DND-41 (cell line): ENCODE measurements at places on chromosomes 13 and 19.

DNA sequence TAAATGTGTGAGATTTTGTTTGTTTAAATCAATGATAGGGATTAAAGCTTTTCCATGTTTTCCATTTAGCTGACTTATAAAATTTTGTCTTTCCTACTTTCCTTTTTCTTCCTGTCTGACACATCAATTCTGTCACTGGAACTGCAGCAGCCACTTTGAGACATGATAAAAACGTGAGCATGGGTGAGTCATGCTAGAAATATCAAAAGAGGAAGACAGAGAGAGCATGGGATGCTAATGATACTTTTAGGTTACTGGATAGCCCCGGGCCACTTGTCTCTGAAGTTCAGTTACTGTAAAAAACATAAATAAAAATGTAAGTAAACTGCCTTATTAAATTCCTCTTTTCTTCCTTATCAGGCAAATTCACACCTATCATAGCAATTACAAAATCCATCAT lies 1332.0 kb upstream of the PCDH20 start:
- H3K27me3 ChIP-seq, result no peaks in the 10 kb centered on the region
- no peaks in the 10 kb centered on the region for H3K36me3 ChIP-seq
- H3K4me3 ChIP-seq, result no peak overlapping the region
- DNase-seq, result no peak
- H3K27ac ChIP-seq, result no peak overlapping the region

- no peak overlapping the region for H3K27ac ChIP-seq
- DNase-seq, result no peak
- H3K4me1 ChIP-seq, result peaks cover 5% of the 10 kb centered on the region
- H3K27me3 ChIP-seq, result no peaks in the 10 kb centered on the region
Measured at GRCh38 chr13:20451397-20451796, 74.3 kb downstream of the CRYL1 start.

DNA sequence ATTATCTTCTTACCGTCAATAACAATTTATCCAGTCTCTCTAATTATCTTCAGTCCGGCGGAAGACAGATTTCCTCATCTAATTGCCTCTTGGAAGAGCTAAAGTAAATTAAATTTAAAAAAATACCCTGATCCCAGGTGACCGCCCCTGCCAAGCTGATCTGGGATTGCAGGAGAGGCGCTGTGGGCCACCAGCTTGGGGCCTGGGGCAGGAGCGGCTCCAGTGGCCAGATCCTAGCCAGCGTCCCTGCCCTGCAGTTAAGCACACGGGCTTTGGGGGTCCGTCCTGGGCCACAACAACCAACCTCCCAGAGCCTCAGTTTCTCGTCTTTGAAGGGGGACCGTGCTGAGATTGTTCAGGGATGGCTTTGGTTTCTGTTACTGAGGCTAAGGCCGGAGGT lies 12.4 kb upstream of the TMEM255B start:
- H3K27ac ChIP-seq, result no peak overlapping the region
- H3K4me1 ChIP-seq, result peaks cover 10% of the 10 kb centered on the region
- DNase-seq, result no peak

DNA sequence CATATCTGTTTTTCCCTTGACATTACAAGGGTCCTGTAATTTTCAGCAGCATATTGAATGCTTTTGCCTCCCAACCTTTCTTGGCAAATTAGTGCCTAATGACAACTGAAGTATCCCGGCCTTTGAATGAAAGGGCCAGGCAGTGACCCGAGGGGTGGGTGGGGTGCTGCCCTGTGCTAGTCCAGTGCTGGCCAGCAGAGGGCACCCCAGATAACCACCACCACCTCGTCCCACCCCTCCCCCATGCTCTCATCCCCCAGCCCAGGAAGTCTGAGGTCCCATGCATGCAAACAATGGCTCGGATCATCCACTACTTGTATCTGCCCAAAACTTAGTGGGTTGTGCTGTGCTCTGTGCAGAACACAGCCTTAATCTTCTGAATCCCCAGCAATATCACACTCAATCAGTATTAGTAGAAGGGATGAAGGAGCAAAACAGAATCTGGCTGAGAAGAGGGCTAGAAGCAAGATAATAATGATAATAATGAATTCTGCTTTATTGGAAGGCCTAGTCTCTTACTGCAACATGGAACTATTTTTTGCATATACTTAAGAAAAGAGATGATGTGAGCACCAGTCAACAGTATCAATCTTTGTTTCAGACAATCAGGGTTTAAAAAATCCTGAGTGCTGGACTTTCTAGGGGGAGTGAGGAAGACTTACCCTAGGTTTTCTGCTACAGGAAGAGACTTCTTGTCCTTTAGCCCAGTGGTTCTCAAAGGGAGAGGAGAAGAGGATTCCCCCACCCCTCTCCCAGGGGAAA lies 3.8 kb downstream of the ATP12A start:
- H3K4me3 ChIP-seq, result no peak overlapping the region
- H3K27ac ChIP-seq, result no peak overlapping the region
- peak; percentile 69 for DNase-seq
- H3K27me3 ChIP-seq, result peaks cover 13% of the 10 kb centered on the region

GRCh38 chr19:49338691-49339300 lies 3.6 kb downstream of the CD37 start:
- no peak overlapping the region for H3K27ac ChIP-seq
- peaks cover 2% of the 10 kb centered on the region for H3K4me1 ChIP-seq
- no peak for DNase-seq

GRCh38 chr13:23642110-23642509 lies 71.9 kb downstream of the TNFRSF19 start:
- no peak overlapping the region for H3K4me3 ChIP-seq
- no peak overlapping the region for H3K27ac ChIP-seq
- H3K36me3 ChIP-seq, result no peaks in the 10 kb centered on the region
- H3K27me3 ChIP-seq, result no peaks in the 10 kb centered on the region
- no peaks in the 10 kb centered on the region for H3K4me1 ChIP-seq

DNA sequence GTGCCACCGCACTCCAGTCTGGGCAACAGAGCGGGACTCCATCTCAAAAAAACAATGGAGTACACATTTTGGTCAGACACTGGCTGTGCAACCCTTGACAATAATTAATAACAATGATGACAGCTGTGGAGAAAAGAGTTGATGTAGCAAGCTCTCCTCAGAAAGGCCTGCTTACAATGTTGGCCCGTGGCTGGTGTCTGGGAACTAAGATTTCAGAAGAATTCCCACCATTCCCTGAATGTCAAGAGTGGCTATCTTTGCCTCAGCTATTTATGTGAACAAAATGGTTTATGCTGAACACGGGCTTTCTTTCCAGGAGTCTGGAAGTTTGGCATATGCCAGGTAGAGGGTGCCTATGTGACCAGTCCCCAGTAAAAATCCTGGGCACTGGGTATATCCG lies 25.5 kb downstream of the NEK5 start:
- no peak overlapping the region for H3K4me3 ChIP-seq
- no peaks in the 10 kb centered on the region for H3K27me3 ChIP-seq
- H3K4me1 ChIP-seq, result no peaks in the 10 kb centered on the region
- no peak for DNase-seq

GRCh38 chr13:39318161-39318560 lies 279.9 kb downstream of the NHLRC3 start:
- H3K4me1 ChIP-seq, result no peaks in the 10 kb centered on the region
- no peak overlapping the region for H3K4me3 ChIP-seq

GRCh38 chr13:110652231-110652730 lies 36.9 kb downstream of the NAXD start:
- H3K27ac ChIP-seq, result no peak overlapping the region
- H3K4me1 ChIP-seq, result no peaks in the 10 kb centered on the region
- no peaks in the 10 kb centered on the region for H3K27me3 ChIP-seq

GRCh38 chr13:30364876-30365275 lies 57.4 kb upstream of the UBE2L5 start:
- H3K27ac ChIP-seq, result peak overlapping the region; percentile 51
- DNase-seq, result no peak
- H3K4me1 ChIP-seq, result peaks cover 35% of the 10 kb centered on the region
- peaks cover 25% of the 10 kb centered on the region for H3K36me3 ChIP-seq

GRCh38 chr19:53086949-53087348 lies 16.3 kb downstream of the ZNF160 start:
- H3K4me3 ChIP-seq, result no peak overlapping the region
- H3K27me3 ChIP-seq, result no peaks in the 10 kb centered on the region
- DNase-seq, result no peak
- no peak overlapping the region for H3K27ac ChIP-seq
- no peaks in the 10 kb centered on the region for H3K4me1 ChIP-seq

DNA sequence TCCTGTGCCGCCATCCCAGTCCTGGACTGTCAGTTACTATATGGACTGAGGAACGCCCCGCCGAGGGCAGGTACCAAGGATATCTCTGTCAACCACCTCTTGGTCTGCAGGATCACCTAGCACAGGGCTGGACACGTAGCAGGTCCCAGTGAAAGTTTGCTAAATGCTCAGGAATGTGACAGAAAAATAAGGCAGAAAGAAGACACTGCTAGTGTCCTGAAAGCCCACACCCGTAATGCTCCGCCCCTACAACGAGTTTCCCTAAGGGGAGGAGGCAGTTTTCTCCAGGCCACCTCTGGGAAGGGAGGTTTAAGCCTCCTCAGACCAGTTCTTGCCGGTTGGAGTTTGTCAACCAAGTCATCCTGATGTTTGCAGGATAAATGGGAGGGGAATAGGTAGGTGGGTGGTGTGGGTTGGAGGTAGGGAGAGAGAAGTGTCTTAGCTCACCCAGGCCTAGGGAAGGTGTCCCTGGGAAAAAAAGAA lies 1.7 kb upstream of the SERTAD3 start:
- no peak overlapping the region for H3K4me3 ChIP-seq
- no peak for DNase-seq
- peaks cover 12% of the 10 kb centered on the region for H3K36me3 ChIP-seq
- no peak overlapping the region for H3K27ac ChIP-seq
- no peaks in the 10 kb centered on the region for H3K27me3 ChIP-seq
- peaks cover 18% of the 10 kb centered on the region for H3K4me1 ChIP-seq

DNA sequence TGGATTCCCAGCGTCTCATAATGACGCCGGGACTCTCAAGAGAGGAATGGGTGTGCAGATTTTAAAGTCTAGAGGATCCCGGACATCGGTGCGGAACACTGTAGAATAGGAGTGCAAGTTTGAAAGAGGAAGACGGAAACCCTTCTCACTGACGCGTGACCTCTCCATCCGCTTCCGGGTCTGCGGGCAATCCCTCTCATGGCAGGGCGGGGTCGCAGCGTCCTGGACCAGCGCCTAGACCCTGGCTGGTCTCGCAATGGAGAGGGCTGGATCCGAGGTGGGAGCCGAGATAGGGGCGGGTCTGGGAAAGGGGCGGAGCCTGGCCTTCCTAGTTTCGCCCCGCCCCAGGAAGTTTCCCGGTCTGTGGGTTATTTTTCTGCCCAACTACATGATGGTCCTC lies 4.6 kb upstream of the ZNF845 start:
- no peaks in the 10 kb centered on the region for H3K27me3 ChIP-seq
- H3K27ac ChIP-seq, result no peak overlapping the region
- DNase-seq, result no peak
- no peaks in the 10 kb centered on the region for H3K36me3 ChIP-seq
- H3K4me1 ChIP-seq, result peaks cover 9% of the 10 kb centered on the region

- H3K4me3 ChIP-seq, result no peak overlapping the region
- H3K4me1 ChIP-seq, result no peaks in the 10 kb centered on the region
- H3K36me3 ChIP-seq, result no peaks in the 10 kb centered on the region
- no peak overlapping the region for H3K27ac ChIP-seq
Measured at GRCh38 chr19:39106194-39106593, 19.4 kb upstream of the PAK4 start.

DNA sequence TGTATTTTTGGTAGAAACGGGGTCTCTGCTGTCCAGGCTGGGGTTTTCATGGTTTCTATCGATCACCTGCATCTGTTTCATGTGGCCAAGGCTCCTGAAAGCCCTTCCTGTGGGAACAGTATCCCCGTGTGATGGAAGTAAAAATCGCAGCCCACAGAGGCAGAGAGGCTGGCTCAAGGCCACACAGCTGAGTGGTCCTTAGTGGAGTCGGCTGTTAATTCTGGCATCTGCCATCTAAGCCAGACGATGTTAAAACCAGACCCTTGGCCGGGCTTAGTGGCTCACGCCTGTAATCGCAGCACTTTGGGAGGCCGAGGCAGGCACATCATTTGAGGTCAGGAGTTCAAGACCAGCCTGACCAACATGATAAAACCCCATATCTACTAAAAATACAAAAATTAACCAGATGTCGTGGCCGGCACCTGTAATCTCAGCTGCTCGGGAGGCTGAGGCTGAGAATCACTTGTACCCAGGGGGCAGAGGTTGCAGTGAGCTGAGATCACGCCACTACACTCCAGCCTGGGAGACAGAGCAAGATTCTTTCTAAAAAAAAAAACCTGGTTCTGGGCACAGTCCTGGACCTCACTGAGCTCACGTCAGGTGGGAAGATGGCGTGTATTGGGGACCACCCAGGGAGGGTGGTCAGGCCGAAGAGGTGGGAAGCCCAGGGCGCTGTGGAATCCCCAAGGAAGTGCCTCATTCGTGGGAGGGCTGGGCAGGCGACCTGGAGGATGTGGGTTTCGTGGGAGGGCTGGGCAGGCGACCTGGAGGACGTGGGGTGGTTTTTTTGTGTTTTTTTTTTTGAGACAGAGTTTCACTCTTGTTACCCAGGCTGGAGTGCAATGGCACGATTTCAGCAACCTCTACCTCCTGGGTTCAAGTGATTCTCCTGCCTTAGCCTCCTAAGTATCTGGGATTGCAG lies 18.5 kb upstream of the MISP start:
- no peaks in the 10 kb centered on the region for H3K36me3 ChIP-seq
- H3K4me3 ChIP-seq, result no peak overlapping the region
- no peaks in the 10 kb centered on the region for H3K4me1 ChIP-seq

DNA sequence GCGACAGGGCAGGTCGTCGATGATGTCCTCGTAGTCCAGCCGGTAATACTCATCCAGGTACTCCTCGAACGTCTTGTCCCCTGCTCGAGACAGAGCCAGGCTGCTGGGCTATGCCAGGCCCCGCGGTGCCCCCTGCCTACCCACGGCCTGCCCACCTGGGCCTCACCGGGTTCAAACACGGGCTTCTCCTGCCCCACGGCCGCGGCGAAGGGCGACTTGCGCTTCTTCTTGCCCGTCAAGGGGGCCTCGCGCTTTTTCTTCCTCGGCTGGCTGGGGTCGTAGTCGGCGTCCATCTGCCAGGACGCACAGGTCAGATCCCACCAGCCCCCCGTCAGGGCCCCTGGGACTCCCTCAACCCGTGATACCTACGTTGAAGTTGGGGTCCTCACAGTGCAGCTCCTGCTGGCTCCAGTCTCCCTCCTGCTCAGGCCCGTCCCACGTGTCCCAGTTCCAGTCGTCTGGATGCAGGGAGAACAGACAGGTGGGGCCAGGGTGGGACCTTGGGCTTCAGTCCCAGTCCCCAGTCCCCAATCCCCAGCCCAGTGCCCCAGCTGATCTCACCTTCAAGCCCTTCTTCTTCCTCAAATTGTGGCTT lies 8.1 kb downstream of the KRI1 start:
- peaks cover 80% of the 10 kb centered on the region for H3K36me3 ChIP-seq
- H3K4me3 ChIP-seq, result no peak overlapping the region
- H3K4me1 ChIP-seq, result peaks cover 55% of the 10 kb centered on the region
- no peak for DNase-seq
- peak overlapping the region; percentile 15; the same call in 1 of the 2 replicates for H3K27ac ChIP-seq
